ENCODE measurements at places on chromosomes 2 and 18.

- peak; percentile 81 for DNase-seq
Measured at GRCh38 chr18:12904012-12904516, 20.0 kb upstream of the PTPN2 start.

- no peak for DNase-seq
Measured at GRCh38 chr2:37711308-37711731, 39.9 kb upstream of the CDC42EP3 start.

- DNase-seq: no peak
Measured at GRCh38 chr18:40662898-40663437, 1292.1 kb upstream of the PIK3C3 start.

DNA sequence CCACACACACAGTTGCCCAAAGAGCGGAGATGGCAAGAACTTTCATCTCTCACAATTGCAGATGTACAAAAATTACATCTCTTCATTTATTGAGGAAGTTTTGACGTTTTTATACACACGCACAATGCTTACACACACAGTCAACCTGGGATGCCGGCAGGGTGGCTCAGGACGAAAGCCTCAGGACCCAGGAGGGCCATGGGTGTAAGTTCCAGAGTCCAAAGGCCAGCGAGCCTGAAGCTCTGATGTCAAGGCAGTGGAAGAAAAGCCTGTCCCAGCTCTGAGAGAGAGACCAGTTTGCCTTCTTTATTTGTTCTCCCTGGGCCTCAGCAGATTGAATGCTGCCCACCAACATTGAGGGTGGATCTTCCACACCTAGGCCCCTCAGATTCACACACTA lies 10.1 kb downstream of the AMER3 start:
- no peak for DNase-seq

- DNase-seq: no peak
Measured at GRCh38 chr2:17765398-17765797, 11.5 kb downstream of the GEN1 start.

- no peak for DNase-seq
Measured at GRCh38 chr2:8455236-8456150, 226.4 kb upstream of the ID2 start.

DNA sequence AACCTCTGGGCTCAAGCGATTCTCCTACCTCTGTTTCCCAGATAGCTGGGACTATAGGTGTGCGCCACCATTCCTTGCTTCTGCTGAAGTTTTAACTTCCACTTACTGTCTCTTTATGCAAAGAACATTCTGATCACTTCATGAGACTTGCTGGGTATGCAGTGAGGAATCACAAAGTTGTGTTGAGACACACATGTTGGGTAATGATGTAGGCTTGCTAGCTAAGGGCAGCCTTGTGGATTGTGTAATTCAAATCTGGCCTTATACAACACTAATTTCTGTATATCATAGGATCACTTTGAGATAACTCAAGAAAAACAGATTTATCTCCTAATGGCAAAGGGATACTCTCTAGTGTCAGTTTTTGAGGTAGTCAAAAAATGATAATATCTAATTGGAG lies 24.2 kb downstream of the XRCC5 start:
- DNase-seq: peak; percentile 29

- no peak for DNase-seq
Measured at GRCh38 chr2:241553981-241554380, 4.6 kb upstream of the BOK start.

GRCh38 chr2:219028996-219029828 lies 12.1 kb downstream of the CFAP65 start:
- DNase-seq: no peak

- no peak for DNase-seq
Measured at GRCh38 chr18:74899554-74899953, 301.9 kb downstream of the ZNF407 start.

DNA sequence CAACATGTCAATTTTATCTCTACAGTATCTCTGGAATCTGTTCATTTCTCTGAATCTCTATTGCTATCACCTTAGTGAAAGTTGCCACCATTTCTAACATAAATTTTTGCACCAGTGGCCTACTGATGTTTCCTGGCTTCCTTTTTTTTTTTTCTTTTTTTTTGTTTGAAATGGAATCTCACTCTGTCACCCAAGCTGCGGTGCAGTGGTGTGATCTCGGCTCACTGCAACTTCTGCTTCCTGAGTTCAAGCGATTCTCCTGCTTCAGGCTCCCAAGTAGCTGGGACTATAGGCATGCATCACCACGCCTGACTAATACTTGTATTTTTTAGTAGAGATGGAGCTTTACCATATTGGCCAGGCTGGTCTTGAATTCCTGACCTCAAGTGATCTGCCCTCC lies 35.1 kb downstream of the KCNJ13 start:
- peak; percentile 13 for DNase-seq

DNA sequence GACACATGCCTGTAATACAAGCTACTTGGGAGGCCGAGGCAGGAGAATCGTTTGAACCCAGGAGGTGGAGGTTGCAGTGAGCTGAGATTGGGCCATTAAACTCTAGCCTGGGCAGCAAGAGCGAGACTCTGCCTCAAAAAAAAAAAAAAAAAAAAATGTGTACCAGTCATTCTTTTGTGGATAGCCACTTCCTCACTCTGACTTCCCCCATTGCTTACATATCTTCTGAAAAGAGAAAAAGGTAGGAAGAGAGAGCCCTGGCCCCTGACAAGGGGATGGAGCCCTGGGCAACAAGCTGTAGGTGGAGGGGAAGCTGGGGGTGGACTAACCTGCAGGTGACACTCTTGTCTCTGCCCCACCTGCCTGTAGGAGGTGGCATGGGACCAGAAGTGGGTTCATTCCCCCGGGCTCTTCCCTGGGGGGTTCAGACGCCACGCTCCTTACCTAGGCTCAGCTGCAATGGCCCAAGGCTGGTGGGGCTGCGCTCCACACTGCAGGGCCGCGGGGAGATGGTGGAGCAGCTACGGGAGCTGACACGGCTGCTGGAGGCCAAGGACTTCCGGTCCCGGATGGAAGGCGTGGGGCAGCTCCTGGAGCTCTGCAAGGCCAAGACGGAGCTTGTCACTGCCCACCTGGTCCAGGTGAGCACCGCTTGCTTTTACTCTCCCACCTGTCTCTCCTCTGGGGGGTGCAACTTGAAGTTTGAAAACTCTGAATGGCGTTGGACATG lies 39.1 kb downstream of the PCARE start:
- peak; percentile 27 for DNase-seq

DNA sequence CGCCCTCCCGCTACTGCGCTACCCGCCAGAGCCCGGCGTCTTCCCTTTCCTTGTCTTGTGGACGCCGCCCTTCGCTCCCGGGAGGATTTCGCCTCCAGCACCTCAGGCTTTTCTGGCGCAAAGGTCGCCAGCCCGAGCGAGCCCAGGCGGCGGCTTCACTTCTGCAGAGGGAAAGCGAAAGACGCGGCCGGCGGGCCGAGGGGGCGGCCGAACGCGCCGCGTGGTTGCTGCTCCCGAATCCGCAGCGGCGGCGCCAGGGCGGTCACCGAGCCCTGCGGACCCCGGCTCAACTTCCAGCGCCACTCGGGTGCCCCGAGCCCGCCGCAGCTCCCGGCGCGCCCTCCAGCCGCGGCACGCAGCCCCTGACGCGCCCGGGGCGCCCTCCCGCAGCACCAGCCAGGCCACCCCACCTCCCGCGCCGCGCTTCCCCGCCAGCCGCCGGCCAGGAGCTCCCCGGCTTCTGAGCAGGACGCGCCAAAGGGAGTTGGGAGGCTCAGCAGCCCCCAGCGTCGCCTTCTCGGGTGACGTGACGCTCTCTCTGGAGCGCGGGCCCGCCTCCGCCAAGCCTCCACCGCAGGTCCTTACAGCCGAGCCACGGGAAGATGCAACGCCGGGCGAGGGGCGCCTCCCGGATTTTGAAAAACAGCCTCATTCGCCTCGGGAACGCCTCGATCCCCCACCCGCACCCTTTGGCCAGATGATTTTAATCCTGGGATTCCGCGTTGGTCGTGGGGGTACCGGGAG lies 84.9 kb upstream of the EPB41L3 start:
- DNase-seq: peak; percentile 64
